Activated CD8-positive, alpha-beta memory T cell treated with anti-CD3 and anti-CD28 coated beads for 4 hours (primary cell): ENCODE measurements at places on chromosomes 1 and 21.

DNA sequence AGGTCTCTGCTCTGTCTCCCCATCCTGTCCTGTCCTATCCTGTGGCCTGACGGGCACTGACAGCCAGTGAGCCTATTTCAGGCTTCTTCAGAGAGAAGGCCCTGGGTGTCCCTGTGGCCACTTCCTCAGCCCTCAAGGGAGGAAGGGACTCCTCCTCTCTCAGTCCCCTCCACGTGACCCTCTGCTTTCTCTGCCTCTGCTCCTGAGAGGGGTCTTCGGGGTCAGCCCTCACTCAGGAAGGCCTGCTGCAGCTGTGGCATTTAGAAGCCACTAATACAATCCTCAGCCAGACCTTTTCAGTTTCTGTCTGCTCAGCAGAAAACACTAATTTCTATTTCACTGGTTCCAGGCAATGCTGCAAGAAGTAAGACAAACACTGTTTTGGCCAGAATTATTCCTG, 43.6 kb upstream of the ETV3 start:
- DNase-seq = no peak

GRCh38 chr1:94025383-94026340, 95.3 kb downstream of the ABCA4 start:
- no peak for DNase-seq

GRCh38 chr1:21653744-21654100, 15.4 kb downstream of the RAP1GAP start:
- DNase-seq = no peak

GRCh38 chr1:179036844-179037465, 11.3 kb downstream of the FAM20B start:
- DNase-seq = no peak

DNA sequence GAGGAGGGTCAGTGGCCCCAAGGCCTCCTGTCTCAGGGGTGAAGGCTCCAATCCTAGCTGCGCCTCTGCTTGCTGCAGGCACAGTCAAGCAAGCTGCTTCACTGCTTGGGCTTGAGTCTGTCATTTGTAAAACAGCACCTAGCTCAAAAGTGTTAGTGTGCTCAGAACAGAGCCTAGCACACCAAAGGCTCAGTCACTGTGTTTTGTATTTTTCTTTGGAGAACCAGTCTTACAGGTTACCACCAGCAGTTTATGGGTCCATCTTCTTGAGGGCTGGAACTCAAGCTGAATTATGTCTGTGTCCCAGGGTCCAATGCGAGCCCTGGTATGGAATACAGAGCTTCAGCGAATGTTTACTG, 113.6 kb downstream of the DMRTB1 start:
- DNase-seq = no peak

DNA sequence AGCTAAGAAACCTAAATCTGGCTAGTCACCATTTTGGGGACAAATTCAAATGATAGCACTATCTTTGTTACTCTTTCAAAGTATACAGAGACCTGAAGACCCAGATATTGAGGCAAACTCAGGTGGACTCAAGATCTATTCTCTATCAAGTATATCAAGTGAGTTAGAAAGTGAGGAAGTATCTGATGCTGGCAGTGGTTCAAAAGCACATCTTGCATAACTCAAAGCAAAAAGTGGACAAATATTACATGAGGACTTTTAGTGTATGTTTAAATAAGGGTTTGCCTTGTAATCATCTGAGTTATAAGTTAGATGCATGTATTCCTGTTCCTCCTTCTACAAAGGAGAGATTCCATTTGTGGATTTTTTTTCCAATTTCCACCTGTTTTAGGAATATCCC, 338.4 kb downstream of the DISC1 start:
- DNase-seq = no peak

DNA sequence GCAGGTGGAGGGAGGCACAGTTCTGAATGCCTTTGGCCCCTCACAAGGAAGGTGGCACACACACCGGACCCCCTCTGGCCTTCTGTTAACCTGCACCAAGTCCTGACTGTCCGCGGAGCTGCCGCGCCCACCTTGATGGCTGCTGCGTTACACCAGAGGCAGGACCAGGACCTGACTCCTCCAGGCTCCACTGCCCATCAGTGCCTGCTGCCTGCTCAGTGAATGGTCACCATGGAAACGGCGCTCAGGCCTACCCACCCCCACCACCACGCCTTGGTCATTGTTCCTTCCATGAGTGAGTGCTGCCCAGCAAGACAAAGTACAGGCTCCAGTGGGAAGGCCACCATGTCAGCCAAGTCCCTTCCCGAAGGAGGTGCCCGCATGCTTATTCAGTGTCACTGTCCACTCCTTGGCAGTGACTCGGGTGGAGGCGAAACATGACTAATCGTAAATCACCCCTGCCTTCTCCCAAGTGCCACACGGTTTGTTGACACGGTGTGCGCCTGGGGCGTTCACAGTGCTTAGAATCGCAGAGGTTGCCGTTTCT, 57.3 kb downstream of the SLC37A1 start:
- no peak for DNase-seq

DNA sequence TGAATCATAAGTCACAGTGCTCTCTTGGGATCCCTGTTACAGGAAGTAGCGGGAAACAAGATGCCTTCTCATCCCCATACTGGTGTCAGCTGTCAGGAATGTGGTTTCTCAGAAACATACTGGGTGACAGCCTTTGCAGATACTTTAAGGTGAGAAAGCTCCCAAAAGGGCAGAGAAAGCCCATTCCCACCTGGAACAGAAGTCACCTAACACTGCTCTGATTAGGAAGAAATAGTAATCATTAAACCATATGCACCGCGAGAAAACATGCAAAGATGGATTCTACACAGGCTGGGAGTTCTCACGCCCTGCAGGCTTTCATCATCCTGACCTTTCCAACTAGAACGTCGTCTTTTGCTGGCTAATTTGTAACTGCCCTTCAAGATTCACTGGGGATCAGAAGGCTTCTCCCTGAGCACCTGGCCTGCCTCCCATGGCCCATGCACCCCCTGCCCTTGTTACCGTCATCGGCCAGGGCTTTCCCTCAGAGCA, 46.2 kb upstream of the SLC44A3 start:
- DNase-seq = no peak

GRCh38 chr1:86542631-86543030, 4.2 kb upstream of the CLCA4 start:
- no peak for DNase-seq

GRCh38 chr1:8147956-8148355, 121.8 kb upstream of the ERRFI1 start:
- DNase-seq = no peak

- DNase-seq = no peak
Measured at GRCh38 chr1:186443638-186444037, 17.3 kb downstream of the PDC start.

GRCh38 chr1:28067523-28068090, 20.8 kb downstream of the EYA3 start:
- DNase-seq = no peak

DNA sequence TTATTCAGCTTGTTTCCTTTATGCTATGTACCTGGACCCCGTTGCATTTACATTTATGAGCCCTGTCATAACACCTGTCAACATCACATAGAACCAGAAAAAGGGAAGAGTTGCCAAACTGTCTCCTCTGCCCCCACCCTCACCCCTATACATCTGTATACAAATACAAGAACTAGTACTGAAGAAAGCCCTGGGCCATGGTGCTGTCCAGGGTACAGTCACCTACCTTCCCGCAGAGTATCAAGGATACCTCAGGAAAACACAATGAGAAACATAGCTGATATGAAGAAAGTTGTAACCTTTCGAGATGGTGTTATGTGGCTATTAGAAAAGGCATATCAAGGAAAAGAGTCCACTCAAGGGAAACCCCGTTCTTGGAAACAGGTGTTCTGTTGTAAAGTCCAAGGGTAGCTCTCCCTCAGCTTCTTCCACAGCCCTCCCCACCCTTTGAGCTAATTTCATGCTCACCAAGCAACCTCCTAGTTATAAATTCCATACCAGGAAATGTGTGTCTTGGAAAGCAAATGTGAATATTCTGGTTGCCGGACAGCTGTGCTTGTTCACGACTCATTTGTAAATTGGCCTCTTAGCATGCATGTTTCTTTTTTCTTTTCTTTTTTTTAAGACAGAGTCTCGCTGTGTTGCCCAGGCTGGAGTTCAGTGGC, 16.7 kb upstream of the AVPR1B start:
- DNase-seq = no peak

- no peak for DNase-seq
Measured at GRCh38 chr21:38819719-38820159, 14.0 kb downstream of the ETS2 start.

GRCh38 chr1:157540852-157541251, 11.5 kb downstream of the FCRL5 start:
- DNase-seq = no peak

DNA sequence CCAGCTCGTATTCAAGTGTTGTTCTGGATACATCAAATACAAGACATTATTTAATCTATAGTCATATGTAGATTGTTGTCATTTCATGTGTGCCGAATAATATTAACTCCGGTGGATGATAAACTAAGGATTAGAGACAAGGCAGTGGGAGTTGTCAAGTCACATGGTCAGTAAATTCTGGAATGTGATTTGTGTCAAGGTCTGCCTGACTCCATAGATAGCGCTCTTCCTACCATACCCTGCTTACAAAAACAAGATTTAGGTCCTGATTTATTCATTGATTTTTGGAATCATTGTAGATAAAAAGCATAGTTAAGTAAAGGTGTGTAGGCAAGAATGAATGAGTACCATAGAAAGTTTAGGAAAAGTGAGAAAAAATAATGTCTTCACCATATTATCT, 2.6 kb downstream of the TNNI3K start:
- no peak for DNase-seq

- DNase-seq = no peak
Measured at GRCh38 chr1:70675737-70676156, 264.7 kb downstream of the CTH start.

DNA sequence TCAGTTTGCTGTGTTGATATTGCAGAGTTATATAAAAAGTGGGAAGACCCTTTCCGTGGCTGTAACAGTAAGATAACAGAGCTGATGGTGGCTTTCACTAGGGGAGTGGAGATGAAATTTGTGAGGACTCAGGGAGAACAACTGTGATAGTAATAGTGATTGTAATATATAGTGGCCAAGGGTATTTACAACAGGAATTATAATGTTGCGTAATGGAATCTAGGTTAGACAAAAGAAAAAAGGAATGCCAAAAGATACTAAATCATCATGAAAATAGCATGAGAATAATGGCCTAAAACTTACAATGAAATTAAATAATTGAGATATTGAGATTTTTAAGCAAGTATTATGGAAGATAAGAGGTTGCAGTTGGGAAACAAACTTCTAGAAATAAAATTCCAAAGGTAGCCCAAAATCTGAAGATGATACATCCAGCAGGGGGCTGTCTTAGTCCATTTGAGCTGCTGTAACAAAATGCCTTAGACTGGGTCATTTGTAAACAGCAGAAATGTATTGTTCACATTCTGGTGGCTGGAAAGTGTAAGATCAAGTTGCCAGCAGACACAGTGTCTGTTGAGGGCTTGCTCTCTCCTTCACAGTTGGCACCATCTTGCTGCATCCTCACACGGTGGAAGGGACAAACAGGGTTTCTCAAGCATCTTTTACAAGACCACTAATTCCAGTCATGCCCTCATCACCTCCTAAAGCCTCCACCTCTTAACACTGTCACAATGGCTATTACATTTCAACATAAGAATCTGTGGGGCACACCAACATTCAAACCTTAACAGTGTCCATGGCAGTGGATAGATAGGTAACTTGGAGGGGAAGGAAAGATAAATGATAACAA, 711.2 kb downstream of the MRPL39 start:
- no peak for DNase-seq

GRCh38 chr1:33724348-33724747, 139.5 kb upstream of the HMGB4 start:
- DNase-seq = no peak

DNA sequence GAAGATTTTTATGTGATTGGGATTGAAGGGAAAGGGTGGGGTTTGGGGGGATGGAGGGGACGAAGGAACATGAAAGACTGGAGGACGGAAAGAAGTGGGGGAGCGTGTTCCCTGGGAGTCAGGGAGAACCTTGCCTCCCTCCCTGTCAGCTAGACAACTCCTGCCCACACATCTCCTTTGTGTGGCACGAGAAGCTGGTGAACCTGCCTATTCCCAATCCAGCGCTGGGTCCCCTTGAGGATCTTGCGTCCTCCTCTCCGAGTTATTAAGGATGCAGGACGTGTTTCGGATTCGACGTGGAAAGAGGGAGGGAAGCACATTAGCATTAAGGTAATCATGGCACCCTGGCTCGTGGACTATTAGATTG, 1.4 kb downstream of the LRRC7 start:
- DNase-seq = no peak

DNA sequence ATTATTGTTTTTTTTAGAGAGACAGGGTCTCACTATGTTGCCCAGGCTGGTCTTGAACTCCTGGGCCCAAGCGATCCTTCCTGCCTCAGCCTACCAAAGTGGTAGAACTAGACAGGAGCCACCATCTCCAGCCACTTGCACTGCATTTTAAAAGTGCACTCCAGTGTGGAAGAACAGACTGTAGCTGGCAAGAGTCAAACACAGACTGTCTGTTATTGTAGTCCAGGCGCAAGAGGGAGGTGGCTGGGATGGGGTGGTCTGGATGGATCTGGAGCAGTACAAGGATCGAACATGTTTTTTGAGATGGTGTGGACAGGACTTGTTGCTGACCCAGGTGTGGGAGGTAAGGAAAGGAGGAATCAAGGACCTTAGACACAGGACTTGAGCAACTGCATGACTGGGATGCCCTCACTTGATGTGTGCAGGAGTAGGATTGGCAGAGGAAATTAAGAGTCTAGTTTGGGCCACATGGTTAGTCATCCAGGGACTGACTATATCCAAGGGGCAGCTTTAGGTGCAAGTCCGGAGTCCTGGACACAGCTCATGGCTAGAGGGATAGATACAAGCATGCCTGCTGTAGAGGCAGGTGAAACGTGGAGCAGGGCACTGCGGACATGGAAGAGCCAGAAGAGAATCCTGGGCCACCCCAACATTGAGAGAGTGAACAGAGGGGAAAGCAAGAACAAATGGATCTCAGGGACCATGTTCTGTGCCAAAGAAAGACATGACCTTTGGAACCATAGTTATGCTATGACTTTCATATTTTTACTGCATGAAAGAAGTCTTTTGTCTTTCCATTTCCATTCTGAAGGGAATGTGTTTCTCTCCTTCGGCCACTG, 42.0 kb downstream of the ELK4 start:
- DNase-seq = no peak

DNA sequence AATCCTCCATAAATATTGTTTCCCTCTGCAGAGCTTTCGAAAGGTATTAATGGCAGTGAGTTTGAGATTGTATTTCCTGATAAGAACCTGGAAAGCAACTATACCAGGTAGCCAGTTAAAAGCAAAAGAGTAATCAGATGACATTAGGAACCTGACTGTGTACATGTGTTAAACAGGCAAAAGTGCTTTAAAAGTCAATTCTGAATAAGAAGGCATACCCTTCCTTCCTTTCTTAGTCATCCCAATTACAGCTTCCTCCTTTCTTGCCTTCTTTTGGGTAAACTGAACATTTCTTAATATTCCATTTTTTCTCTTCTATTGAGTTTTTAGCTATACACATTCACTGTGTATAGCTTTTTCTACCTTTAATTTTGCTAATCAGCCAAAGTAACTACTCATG, 144.7 kb downstream of the ZNF281 start:
- DNase-seq = no peak

DNA sequence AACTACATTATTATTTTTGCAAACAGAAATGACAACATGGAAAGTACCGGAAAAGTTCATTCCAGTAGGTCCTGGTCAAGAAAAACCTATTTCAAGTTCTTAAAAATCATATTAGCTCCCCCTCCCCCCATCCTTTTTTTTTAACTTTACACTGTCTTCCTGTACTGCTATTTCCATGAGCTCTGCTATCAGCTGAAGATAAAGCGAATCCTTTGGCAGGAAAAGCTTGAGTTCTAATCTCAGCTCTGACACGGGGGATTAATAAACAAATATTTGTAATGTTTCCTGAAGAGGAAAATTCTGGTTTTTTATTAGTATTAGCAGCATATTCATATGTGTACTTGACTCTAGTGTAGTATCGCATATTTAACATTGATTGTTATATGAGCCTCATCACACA, 190.7 kb upstream of the ESRRG start:
- no peak for DNase-seq
